ENCODE measurements at places on chromosomes 1 and 21.
A peak's percentile ranks its signal among the peaks of the same experiment; 100 is the strongest.

- no peak for DNase-seq
Observed at GRCh38 chr1:58659516-58659915, 40.3 kb downstream of the MYSM1 start.

- no peak for DNase-seq
Observed at GRCh38 chr1:44705938-44706337, 25.0 kb downstream of the RNU5D-1 start.

GRCh38 chr1:62247391-62248168 lies 52.9 kb downstream of the L1TD1 start:
- DNase-seq: no peak

GRCh38 chr1:5944154-5944842 lies 47.9 kb downstream of the NPHP4 start:
- peak; percentile 43 for DNase-seq

DNA sequence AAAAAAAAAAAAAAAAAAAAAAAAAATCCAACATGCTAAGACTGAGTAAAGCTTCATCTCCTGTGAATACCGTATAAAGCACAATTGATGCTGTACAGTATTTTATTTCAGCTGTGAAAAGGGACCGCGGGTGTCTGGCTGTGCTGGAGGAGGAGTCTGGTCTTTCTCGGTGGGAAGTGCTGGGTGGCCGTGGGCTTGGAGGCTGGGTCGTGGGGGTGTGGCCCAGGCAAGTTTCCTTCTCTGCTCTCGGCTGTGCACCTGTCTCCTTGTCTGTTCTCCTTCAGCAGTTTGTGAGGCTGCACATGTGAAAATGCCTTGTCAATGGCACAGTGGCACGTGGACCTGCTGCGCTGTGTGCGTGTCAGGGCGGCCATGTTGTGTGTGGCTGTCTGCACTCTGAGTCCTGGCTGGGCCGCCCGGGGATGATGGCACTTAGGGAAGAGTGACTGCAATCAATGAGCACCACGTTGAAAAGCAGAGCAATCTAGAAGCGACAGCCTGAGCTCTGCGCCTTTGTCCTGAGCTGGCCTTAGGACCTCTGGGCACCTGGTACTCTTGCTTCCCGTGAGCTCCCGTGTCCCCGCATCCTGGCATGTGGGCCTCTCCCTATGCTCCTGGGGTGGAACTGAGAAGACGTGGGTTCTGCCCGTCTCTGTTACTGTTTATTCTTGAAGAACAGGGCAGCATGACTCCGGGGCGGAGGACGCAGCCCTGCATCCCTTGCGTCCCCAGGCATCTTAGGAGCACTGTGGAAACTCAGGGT lies 14.5 kb downstream of the AGPAT3 start:
- DNase-seq: peak; percentile 68

DNA sequence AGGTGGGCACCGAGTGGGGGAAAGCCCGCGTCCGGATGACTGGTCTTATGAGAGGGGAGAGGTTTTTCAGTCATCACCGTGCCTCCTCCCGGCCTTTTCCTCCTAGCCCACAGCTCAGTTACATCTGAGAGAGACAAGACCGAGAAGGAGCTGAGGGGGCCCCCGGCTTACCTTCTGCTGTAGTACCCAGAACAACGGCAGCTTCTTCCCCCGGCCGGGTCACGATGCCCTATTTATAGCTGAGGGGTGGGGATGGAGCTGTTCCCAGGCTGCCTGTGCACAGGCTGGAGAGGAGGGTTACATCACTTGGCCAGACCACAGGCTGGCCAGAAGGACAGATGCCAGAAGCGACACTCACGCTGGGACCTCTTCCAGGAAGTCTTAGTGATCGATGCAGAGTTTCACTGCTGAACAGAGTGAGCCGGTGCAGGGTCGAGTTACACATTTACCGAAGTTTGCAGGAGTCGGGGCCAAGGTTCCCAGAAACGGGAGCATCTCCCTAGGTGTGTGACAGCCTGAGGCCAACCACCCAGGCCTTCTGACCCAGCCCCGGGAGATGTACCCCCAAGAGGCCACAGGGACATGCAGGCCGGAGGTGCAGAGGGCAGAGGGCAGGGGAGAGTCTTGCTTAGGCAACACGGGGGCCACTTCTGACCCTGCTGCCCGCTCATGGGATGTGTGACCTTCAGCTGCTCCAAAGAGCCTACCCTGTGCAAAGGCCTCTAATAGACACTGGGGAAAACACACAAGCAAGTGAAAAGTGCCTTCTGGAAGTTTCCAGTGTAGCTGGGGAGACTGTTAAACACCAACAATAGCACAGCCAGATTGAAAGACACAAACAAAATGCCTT lies at the start of gene AGT:
TSS of gene AGT (minus strand) at position 208 of the 850 bp plus-strand sequence. CDS start 3,299 bp downstream, outside the sequence.
- no peak for DNase-seq

- no peak for DNase-seq
Observed at GRCh38 chr1:43438953-43439581, 14.7 kb downstream of the HYI start.

DNA sequence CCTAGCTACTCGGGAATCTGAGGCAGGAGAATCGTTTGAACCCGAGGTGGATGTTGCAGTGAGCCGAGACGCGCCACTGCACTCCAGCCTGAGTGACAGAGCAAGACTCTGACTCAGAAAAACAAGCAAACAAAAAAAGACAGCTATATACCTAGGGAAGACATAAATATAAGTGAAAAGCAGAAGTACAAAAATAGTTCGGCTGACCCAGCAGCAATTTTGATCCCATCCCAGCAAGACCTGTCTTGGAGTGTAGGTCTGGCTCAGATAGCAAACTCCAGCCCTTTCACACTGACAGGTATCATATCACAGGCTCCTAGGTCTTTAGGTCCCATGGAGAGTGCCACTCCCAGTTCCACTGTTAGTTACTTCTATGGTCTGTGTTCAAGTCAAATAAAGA lies 14.6 kb downstream of the MTX1 start:
- no peak for DNase-seq
